ENCODE measurements at places on chromosomes 4 and X.

DNA sequence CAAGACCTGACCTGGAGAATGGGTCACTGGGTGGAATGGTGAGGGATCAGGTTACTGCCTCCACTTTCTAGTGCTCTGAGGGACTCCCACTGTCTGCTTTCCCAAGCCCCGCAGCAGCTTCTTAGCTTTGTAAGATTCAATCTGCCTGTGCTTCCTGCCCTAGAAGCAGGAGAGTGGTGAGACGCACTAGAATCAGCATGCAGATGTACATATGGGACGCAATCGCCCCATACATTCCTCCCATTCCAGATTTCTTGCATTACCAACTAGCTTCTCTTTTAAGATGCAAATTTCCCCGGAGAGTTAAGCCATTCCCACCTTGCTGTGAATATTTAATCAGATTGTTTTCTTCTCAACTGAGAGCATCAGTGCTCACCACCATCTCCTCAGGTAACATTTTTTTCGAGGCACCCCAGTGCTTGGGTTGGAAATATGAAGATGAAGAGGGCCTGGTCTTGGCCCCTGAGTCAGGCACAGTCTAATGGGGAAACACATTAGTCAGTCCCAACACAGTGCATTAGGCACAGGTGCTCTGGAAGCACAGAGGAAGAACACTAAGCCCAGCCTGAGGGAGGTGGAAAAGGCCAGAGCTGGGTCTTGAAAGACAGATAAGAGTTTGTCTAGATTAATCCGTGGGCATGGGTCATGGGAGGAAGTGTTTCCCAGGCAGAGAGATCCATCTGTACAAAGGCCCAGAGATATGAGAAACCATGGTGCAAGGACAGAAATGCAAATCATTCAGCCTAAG is 66.7 kb upstream of the PRPS1 start:
- ATAC-seq, result no peak

- no peak for ATAC-seq
Observed at GRCh38 chr4:5892323-5893003, 423 bp downstream of the CRMP1 start.

- ATAC-seq, result no peak
Observed at GRCh38 chrX:24207826-24208225, 58.3 kb downstream of the ZFX start.

DNA sequence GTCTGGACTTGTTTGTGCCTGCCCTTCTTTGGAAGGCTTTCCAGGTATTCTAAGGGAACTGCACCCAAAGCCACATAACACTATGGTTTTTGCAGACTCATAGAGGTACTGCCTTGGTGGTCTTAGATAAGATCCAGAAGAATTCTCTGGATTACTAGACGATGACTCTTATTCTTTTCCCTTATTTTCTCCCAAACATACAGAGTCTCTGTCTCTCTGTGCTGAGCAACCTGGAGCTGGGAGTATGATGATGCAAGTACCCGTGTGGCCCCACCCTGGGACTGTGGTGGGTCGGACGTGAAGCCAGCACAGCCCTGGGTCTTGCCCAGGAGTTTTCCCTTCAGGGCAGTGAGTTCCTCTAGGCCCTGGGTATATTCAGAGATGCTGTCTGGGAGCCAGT is 1342.4 kb upstream of the TENM3 start:
- no peak for ATAC-seq

GRCh38 chrX:39592776-39593175 is 505.0 kb downstream of the BCOR start:
- no peak for ATAC-seq

- ATAC-seq, result no peak
Observed at GRCh38 chr4:88043001-88043400, 35.6 kb downstream of the PKD2 start.

GRCh38 chrX:149230689-149231088 is 274.4 kb downstream of the IDS start:
- ATAC-seq, result no peak

- ATAC-seq, result no peak
Observed at GRCh38 chr4:48913346-48913745, 6.8 kb upstream of the OCIAD2 start.

DNA sequence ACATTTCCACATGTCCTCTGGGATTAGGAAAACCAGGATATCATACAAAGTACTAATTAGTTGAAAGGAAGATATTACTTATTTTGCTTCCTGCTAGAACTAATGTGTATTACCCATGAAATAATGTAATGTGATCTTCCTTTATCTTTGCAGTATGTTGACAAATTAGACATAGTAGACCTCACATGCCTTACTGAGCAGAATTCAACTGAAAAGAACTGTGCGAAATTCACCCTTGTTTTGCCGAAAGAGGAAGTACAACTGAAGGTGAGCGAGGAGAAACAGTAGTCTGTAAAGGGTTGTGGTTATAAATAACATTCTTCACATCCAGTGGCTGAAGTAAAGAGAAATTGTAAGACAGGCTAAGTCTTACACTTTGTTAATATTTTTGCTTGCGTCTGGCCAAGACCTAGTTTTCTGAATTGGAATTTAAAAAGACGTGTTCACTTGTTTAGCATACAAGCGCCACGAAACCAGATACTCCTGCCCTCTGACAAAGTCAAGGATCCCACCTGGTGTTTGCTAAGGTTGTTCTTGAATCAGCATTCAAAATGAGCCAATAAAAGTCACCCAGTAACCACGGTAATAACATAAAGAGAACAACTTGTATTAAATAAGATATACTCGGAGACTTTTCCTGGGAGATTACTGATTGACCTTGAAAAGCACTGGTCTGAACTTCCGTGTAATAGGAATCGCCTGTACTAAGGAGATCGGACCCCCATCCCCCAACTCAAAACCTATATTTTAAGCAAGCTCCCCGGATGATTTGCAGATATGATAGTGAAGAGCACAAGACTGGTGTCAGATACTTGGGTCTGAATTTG is 16.9 kb downstream of the STAP1 start:
- peak; percentile 63 for ATAC-seq

DNA sequence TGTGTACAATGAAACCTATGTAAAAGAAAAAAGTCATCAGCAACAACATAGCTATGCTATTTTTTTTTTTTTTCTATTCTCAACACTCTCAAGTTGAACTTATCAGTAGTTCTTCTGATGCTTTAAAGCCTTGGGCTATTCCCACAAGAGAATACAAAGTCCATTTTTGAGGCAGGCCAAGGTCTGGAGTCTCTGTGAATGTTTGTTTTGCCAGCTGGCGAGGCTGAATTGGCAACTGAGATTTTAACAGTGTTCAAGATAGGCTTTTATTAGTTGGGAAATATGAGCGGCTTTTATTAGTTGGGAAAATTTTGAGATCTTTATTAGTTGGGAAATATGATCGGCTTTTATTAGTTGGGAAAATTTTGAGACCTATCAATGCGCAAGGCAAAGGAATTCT is 336.6 kb downstream of the SLITRK2 start:
- no peak for ATAC-seq

- ATAC-seq, result no peak
Observed at GRCh38 chr4:110139111-110139510, 59.3 kb downstream of the ELOVL6 start.

Measured in activated CD4-positive, CD25-positive, alpha-beta regulatory T cell treated with anti-CD3 and anti-CD28 coated beads, Interleukin-2, amount 50 U/mL, for 24 hours (primary cell).